ENCODE measurements at places on chromosomes 3 and 15.
A peak's percentile ranks its signal among the peaks of the same experiment; 100 is the strongest.

DNA sequence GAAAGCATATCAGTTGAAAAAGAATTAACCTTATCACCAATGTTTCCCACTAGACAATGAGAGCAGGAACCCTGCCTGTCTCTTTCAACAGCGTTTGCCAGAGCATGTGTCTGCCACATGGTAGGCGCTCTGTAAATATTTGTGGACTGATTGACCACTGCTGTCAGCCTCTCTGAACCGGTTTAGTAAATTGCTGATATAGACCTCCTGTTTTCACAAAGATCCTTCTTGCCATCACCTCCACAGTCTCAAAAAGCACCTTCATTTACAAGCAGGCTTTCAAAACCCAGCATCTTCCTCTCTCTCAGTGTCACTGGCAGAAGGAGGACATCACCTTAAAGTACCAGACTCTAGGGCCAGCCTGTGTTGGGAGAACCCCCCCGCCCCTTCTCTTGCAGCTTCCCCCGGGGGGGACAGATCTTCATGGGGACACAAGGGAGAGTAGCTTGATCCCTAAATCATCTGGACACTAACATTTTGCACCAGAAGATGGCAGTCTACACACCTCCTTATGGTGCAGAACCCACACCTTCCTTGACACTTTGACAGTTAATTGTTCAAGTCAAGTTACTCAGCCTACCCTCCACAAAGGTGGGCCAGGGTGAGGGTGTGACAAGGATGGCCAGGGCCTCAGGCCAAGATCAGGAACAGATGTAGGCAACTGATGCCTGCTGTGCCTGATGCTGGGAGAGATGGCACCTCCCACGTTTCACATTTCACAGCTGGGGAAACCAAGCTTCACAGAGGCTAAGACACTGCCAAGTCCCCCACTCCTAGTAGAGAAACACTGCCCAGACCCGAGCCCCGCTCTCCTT is 37.8 kb upstream of the USP3 start:
- peak; percentile 82 for DNase-seq

DNA sequence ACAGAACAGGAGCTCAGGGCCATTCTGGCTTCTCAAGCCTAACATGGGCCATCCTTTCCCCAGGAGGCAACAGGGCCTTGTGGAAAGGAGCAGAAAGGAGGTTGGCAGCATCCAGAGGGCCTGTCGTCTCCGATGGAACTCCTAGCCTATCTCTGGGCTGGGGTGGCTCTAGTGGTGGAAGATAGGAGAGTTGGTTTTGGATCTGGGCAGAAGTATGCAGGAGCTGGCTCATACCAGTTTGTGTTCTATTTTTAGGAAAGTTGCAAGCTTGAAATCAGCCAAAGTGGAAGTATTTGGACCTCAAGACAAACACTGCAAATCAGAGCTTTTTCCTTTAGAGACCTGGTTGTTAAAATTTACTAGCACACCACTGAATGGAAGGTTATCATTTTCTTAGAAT is 35.4 kb upstream of the XCR1 start:
- DNase-seq, result no peak

- no peak for DNase-seq
Observed at GRCh38 chr3:115082260-115082659, 64.8 kb downstream of the ZBTB20 start.

DNA sequence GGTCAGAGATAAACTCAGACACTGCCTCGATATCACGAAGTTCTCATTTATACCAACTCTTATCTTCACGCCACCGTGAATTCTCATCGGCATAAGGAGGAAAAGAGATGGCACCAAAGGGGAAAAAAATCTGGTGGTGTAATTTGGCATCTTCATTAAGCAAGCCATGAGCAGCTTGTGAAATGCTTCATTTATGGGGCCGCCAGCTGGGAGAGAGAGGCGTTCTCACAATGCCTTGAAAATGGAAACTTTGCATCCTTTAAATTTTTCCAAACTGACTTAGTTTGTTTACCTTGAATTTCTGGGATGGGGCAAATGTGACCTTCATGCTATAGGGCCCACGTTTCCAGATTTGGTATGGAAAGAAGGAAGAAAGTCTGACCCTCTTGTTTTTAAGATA is 242.5 kb upstream of the ST8SIA2 start:
- no peak for DNase-seq

DNA sequence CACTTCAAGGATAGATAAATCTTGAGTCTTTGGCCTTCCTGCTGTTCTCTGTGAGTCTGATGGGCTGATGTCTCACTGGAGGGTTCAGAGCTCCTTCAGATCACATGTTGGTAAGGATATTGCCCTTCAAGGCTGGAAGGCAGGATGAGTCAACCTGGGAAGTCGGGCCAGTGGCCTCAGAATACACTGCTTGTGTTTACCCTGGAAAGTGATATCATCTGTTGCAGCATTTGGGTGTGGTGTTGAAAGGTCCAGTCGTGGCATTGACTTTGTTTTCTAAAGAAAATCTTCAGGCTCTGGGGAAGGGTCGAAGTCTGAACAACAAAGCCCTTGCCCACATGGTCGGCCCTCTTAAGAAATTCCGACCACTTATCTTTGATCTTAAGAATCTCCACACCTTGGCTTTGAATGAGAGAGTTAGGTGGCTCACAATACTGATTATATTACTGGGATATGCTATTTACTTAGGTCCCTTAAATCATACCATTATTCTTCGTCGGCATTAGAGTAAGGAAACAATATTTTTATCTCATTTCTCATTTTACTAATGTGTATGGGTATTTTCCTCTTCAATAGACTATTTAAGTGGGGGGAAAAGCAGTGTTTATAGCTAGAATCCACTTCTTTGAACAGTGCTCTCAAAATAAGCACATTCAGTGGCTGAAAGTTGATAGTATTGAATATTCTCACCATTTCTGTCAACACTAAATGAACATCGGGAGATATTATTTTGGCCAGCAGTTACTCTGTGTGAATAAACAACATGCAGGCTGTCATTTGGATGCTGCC is 303.9 kb upstream of the RASGRP1 start:
- no peak for DNase-seq

GRCh38 chr3:94372026-94372425 is 309.2 kb downstream of the NSUN3 start:
- DNase-seq, result no peak

DNA sequence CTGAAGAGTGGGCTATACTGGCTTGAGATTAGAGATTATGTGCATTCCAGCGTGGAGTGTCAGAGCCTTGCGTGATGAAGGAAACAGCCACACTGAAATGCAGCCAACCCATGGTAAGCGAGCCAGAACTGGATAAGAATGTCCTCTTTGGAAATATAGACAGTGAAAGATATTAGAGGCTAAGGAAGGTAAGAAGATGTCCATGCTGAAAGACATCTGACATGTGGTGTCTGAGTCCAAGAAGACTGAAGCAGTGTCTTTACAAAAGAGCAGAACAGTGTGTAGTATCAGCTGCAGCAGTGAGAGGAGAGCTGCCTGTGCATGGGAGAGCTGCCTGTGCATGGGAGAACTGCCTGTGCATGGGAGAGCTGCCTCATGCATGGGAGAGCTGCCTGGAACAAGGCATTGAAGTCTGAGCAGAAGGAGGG is 672.2 kb downstream of the DIPK2A start:
- DNase-seq, result no peak

- DNase-seq, result no peak
Observed at GRCh38 chr3:188106887-188107830, 46.8 kb upstream of the LPP start.

DNA sequence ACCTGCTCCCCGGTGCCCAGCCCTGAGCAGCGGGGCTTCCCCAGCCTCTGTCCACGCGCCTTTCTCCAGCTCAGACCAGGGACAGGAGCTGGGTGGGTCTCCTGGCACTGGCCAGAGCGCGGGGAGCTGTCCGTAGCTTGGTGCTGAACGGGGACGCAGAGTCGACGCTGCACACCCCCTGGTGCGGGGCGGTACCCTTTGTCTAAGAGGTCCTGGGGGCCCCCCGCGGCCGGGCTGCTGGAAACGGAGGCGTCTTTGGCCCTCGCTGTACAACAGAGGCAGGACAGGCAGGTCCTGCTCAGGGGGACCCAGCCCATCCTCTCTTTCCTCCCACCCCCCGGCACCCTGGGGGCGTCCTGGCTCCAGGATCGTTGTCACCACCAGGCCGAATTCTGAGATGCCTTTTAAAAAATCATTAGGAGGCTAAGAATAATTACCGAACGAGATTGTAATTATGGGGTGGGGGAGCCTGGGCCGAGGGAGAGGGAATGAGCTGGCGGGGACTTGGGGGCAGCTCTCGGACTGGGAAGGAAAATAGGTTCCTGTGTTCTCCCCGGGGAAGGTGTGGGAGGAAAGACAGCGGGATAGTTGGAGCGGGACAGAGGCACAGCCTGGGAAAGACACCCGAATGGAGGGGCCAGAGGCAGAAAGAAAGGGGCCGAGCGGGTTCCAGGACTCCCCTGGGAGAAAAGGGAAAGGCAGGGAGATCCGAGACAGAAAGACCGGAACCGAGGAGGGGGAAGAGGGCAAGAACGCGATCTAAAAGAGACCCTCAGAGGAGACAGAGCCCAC is 4.1 kb upstream of the SKOR1 start:
- DNase-seq, result no peak

- no peak for DNase-seq
Observed at GRCh38 chr15:58555162-58556027, 123.6 kb downstream of the LIPC start.

DNA sequence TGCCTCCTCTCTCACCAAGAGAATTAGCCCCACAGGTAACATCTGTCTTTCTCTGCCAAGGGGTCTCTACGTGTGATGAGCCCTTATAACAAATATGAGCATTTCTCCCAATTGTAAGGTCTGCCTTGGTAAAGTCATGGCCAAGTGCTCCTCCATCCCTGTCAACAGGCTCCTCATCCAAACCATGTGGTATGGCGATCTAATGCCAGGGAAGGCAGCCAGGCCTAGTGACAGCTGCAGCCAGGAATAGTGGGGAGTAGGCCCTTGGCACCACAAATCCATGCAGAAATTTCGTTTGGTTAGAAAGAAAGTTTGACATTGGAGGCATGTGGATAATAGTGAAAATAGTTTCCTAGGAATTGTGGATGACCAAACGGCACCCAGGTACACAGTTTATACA is 4.7 kb upstream of the LRTM1 start:
- DNase-seq, result no peak

DNA sequence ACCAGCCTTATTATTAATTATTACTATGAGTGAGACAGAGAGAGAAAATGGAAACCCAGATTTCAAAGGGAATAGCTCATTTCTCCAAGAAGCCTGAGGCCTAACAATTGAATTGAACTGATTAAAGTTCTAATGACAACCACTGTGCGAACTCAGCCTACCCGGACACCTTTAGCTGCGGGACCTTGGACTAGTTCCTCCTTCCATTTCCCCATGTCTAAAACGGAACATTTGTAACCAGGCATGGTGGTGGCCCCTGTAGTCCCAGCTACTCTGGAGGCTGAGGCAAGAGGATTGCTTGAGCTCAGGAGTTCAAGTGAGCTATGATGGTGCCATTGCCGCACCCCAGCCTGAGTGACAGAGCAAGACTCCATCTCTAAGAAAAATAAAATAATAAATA is 16.4 kb upstream of the RTP2 start:
- DNase-seq, result no peak

GRCh38 chr3:106675451-106675850 is 701.8 kb upstream of the CCDC54 start:
- DNase-seq, result no peak

DNA sequence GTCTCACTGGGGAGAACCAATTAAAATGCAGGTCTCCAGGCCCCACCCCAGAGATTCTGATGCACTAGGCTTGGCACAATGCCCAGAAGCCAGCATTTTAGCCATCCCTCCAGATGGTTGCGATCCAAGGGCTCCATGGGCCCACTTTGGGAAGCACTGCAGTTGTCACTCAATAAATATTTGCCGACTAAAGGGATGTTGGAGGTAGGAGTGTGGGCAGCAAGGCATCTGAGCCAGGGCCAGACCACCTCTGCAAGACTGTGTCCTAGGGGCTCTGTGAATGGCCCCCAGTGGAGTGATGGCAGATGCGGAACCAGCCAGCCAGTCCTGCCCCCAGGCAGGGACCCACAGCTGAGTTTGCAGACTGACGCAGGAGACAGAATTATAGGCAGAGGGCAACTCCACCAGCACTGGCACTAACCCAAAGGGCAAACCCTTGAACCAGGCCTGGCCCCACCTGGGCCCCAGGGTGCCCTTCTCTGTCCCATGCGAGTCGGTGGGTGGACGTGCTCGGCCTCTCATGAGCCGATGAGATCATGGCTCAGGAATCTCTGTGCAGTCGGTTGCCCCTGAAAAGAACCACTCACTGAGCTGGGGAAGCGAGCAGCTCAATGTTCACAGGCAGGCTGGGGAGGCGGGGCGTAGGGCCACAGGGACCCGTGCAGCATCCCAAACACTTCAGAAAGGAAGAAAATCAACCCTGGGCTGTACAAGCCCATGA is 49.7 kb downstream of the SEMA5B start:
- DNase-seq, result no peak

DNA sequence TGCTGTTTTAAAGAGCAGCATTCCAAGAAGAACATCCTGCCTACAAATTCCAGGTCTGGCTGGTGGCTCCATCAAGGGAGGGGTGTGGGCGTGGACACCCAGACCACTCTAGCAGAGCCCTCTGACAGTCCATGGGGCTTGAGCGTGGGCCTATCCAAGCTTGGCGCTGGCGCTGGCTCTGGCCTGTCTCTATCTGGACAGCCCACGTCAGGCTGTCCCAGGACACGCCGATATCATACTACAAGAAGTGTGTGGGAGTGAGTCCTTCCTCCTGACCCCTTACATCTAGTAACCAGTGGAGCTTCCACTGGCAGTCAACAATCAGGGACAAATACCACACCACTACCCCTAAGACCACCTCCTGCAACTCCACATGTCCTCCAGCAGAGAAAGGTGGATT is 17.1 kb upstream of the DUSP7 start:
- no peak for DNase-seq

- peak; percentile 65 for DNase-seq
Observed at GRCh38 chr15:85707519-85708338, 87.0 kb downstream of the KLHL25 start.

DNA sequence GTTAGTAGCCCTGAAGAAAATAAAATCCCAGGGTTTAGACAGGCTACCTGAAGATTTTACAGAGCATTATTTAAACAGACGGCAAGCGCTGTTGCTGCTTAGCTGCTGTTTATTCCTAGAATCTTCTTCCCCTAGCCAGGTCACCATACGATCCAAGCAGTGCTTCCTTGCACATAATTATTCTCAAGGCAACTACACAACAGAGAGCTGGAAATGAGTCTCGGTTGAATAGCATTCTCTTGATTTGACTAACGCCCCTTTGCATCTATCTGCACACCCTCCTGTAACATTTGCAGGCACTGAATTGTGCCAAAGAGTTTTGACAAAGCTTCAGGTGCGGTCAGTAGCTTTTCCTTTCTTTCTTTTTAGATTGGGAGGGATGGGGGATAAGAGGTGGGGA is 564.4 kb downstream of the TBL1XR1 start:
- no peak for DNase-seq

DNA sequence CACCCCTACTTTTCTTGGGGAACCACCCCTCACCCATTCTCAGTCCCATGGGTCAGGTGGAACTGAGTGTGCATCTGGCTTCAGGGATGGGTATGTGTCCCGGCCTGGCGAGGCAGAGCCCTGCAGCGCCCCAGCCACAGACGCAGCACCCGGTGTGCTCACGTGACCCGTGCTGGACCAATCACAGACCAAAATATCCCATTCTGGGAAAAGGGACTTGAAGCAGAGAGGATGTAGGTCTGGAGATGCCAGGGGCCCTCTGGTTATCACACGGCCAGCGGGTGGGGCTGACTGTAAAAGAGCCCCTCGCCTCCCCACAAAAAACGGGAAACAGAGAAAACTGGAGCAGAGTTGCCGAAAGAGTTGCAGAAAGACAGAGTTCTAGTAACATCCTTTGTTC is 138.0 kb upstream of the RAD18 start:
- DNase-seq, result no peak

GRCh38 chr3:17672506-17672905 is 69.9 kb downstream of the TBC1D5 start:
- DNase-seq, result no peak
